ENCODE measurements at places on chromosomes 6 and 20. TPM values are rescaled to one million over a fixed set of nuclear protein-coding genes. Genes with fewer than 3 reads are reported as not detected.

- DNase-seq, result no peak
Observed at GRCh38 chr20:18388860-18389259, 78.0 kb downstream of the DZANK1 start.

DNA sequence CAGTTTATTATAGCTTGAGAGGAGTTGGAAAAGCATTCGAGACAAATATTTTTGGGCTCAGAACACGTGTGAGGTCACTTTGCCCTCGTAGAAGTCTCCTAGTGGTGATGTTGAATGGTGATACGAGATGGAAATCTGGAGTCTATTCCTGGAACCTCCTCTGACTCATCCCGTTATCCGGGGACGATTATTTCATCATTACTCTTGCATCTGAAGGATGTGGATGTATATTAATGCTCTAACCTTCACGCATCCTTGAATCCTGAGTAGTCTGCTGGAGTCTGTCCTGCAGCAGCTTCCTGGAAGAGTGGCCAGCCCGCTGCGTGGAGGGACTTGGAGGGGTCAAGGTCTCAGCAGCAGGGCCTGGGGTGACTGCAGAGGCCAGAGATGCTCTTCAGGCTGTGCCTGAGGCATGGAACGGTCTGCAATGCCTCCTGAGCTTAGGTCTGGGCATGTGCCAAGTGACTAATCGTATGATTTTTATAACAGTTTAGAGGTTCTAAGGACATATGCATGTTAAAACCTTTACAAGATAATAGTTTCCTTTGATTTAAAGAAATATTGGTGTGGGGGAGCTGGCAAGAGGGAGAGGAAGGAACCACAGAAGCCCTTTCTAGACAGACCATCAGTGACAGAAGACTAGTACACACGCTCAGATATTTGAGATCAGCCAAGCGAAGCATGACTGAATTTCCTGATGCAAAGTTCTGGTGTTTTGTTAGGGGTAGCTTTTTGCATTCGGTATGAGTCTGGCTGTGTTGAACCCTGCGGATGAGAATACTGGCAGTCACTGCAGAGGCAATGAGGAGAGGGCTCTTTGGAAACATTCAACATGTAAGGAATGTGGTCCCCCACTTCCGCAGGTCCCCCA is 400.2 kb downstream of the QKI start:
- no peak for DNase-seq

DNA sequence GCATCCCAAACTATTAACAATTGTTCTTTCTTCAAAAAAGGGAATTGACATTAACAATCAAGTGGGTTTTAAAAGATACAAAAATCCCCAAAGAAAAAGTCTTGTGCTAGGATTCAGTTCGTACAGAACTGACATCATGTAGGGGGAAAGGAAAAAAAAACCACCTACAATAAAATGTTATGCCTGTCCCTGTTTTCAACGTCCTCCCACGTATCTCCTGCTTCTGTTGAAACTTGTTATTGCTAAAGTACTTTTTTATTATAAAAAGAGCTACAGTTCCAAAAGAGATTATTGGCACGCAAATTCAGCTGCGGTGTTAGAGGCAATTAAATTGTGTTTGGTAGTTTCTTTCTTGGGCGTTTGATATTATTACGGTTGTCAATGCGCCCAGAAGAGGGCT is 102.8 kb upstream of the PHACTR1 start:
- DNase-seq, result no peak

GRCh38 chr6:21384216-21384615 is 209.3 kb upstream of the SOX4 start:
- DNase-seq, result no peak

GRCh38 chr20:47049771-47050170 is 155.1 kb downstream of the EYA2 start:
- DNase-seq, result no peak

GRCh38 chr20:61682114-61682995 is 383.3 kb downstream of the TAF4 start:
- no peak for DNase-seq

GRCh38 chr6:72464791-72465691 is 156.8 kb upstream of the KCNQ5 start:
- no peak for DNase-seq

DNA sequence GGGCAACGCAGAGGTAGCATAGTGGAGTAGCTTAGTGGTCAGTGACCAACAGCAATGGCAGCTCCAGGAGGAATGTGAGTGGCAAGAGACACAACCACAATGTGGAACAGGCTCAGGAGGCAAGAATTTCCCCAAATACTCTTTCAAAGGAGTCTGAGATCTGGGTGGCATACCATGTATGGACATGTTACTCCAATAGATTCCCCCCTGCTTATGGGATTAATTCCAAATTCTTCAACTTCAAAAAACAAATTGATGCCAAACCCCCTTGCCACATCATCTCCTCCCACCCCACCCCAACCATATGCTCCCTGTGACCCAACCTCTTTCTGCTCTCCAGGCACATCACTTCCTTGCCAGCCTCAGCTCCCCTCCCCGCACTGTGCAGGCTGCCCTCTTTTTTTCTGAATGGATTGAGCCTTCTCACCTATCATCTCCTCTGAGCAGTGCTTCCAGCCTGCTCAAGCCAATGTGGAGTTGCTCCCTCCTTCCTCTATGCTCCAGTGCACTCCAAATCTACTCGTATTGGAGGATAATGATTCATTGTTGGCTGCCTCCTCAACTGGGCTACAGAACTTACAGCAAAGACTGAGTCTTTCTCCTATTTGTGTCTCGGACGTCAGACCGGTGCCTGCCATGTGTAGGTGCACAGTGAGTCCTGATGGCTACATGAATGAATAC is 93.0 kb upstream of the CEP85L start:
- no peak for DNase-seq

- no peak for DNase-seq
Observed at GRCh38 chr6:56841751-56842150, 113.2 kb upstream of the BEND6 start.

GRCh38 chr20:57880571-57880892 is 170.7 kb upstream of the PMEPA1 start:
- DNase-seq, result no peak

DNA sequence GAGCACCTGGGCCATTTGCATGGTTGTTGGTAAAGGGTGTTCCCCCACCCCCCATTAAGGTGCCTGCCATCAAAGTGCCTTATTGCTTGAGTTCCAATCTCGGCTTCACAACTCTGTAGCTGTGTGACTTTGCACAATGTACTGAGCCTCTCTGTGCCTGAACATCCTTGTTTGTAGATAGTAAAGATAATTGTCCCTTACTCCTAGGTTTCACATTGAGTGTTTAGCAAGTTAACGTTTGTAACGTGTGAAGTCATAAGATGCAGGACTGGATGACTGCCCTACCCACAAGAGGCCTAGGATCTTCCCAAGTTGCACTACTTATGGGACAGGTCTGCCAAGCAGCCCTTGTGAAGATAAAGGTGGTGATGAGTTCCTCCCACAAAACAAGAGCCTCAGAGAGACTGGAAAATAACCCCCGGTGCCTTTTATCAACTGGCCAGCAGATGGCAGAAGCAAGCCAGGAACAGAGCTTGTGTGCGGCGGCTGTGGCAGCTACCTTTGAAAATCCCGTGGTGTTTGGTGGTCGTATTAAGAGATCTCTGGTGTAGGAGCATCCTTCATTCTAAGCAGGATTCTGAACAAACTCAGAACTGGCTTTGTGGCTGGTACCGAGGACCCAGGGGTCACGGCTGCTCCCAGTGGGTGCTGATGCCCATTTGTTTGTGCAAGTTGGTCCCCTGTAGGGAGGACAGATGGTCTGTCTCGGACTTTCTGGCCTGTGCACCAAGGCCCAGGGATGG is 99.1 kb downstream of the CDH26 start:
- DNase-seq, result no peak

GRCh38 chr6:118708744-118709143 is 57.4 kb upstream of the CEP85L start:
- no peak for DNase-seq

GRCh38 chr20:53028337-53029007 is 56.3 kb downstream of the TSHZ2 start:
- DNase-seq, result no peak

GRCh38 chr6:38043259-38043753 is 223.8 kb downstream of the ZFAND3 start:
- DNase-seq, result no peak

- no peak for DNase-seq
Observed at GRCh38 chr6:137286368-137286767, 67.2 kb upstream of the IFNGR1 start.

GRCh38 chr20:46893877-46894578 is 615 bp upstream of the EYA2 start:
- no peak for DNase-seq

DNA sequence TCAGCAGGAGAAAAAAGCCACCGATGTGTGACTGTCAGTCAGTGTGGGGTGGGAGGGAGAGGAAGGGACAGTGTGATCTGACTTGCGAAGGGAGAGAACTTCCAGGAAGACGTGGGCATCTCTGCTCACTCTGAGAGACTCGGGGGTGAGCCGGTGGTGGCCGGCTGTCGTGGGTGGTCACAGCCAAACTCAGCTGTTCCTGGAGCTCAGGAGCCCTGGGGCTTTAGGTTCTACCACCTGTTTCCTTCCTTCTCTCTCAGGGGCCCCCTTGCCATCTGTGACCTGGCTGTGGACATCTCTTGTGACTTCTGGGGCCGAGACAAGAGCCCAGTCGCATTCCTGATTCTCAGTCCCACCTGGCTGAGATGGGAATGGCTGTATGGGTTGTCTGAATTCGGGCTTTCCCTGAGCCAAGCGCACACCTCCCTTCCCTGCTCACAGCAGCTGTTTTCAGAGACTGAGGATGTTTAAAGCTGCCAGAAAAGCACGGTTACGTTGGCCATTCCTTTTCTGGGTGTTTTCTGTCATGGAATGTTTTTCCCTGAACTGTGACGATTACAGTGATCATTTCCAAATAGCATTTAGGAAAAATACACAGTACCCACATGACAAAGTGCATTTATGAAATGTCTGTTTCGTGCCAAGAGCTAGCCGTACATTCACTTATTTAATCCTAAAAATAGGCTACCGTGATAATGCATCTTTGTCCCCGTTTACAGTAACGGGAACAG is 36.5 kb downstream of the SYNJ2 start:
- DNase-seq, result no peak

GRCh38 chr20:58475466-58475865 is 39.7 kb downstream of the APCDD1L start:
- DNase-seq, result no peak

DNA sequence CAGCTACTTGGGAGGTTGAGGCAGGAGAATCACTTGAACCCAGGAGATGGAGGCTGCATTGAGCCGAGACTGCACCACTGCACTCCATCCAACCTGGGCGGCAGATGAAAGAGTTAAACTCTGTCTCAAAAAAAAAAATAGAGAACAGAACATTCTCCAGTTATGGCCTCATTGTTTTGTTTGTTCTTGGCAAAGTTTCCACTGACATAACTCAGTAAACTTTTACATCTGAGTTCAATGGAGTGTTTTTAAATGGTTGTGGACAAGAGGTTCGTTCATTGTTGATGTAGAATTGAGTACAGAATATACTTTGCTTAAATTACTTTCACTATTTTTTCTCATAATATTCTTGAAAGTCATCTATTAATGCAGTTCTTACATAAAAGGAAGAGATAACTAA is 42.2 kb upstream of the IFNGR1 start:
- no peak for DNase-seq

- no peak for DNase-seq
Observed at GRCh38 chr6:209432-210103, 82.7 kb upstream of the DUSP22 start.

- DNase-seq, result no peak
Observed at GRCh38 chr6:163287626-163288025, 126.9 kb upstream of the QKI start.

DNA sequence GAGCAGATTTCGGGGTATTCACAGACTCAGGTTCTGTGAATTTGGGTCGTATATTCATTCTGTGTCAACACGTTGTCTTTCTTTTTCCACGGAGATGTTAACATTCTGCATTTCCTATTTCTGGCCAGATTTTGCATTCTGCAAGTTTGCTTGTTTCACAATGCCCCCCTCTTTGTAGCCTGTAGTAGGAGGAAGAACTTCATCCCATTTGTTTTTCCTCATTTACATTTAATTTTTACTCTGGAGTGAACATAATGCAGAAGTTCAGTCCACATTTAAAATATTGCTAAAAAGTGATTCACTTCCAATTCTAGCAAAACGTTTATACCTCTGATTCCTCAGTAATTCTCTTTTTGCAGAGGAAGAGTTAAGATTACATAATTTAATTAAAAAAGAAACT is 12.9 kb downstream of the TAGAP start:
- DNase-seq, result no peak

- no peak for DNase-seq
Observed at GRCh38 chr6:168823397-168824212, 382.6 kb downstream of the SMOC2 start.

DNA sequence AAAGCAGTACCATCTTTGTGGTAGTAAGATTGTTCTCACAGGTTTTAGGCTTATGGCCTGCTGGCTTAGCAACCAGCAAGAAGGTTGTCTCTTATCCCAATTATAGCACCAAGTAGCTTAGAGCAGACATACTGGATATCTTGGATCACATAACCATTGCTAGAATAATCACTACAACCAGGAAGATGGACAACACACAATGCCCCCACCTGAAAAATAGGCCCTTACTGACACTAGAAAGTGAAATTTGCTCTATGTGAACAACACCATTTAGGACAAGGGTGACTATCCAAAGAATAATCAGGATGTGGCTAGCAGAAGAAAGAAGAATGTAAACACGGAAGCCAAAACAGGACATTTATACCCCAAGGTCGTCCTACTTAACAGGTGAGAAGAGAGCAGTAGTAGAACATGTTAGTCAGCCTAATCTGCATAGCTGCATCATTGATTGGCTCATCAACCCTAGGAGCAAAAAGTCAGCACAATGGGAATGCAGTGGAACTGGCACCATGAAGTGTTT is 172.7 kb upstream of the MARCKS start:
- no peak for DNase-seq

GRCh38 chr20:4014031-4014474 is 1.3 kb downstream of the RNF24 start:
- DNase-seq, result no peak

GRCh38 chr20:49515586-49515985 is 33.1 kb upstream of the KCNB1 start:
- DNase-seq, result no peak

- DNase-seq, result no peak
Observed at GRCh38 chr6:121809211-121809610, 373.8 kb downstream of the GJA1 start.

- DNase-seq, result no peak
Observed at GRCh38 chr6:75505424-75505823, 11.8 kb upstream of the FILIP1 start.

PPIL6 gene
- 4.5 TPM for total RNA-seq

ALDH8A1 gene
- total RNA-seq, result not detected

CNR1 gene
- 0.16 TPM for total RNA-seq

SRPK1 gene
- total RNA-seq, result 18.7 TPM

ASIP gene
- total RNA-seq, result 15.0 TPM

BPI gene
- total RNA-seq, result not detected

GJE1 gene
- total RNA-seq, result not detected

TINAG gene
- not detected for total RNA-seq

FRS3 gene
- total RNA-seq, result 5.1 TPM

SPDEF gene
- total RNA-seq, result not detected

SRXN1 gene
- 40.4 TPM for total RNA-seq

SIRPB2 gene
- total RNA-seq, result 4.0 TPM

GPR63 gene
- 0.65 TPM for total RNA-seq
